ENCODE measurements at places on chromosomes 3 and 15. TPM values are rescaled to one million over a fixed set of nuclear protein-coding genes. Genes with fewer than 3 reads are reported as not detected.

The SLC51B gene
- total RNA-seq = 0.10 TPM

The EFCC1 gene
- 0.10 TPM for total RNA-seq

The GOLGA8S gene
- total RNA-seq = 0.10 TPM

The WDR49 gene
- total RNA-seq = 4.8 TPM

The TATDN2 gene
- 27.8 TPM for total RNA-seq

The GCNT3 gene
- not detected for total RNA-seq

The UROC1 gene
- not detected for total RNA-seq

The TMCO5A gene
- total RNA-seq = 0.10 TPM

The NME9 gene
- 0.94 TPM for total RNA-seq

The POTEB gene
- total RNA-seq = not detected

The SRP14 gene
- 97.1 TPM for total RNA-seq

The LDHAL6B gene
- total RNA-seq = not detected

The GP9 gene
- 28.1 TPM for total RNA-seq

The LYZL4 gene
- total RNA-seq = not detected

The CMTM8 gene
- 2.9 TPM for total RNA-seq

The SSUH2 gene
- total RNA-seq = not detected

The EID1 gene
- 79.9 TPM for total RNA-seq

The ZCWPW2 gene
- not detected for total RNA-seq

The VPS33B gene
- total RNA-seq = 9.1 TPM

The IL17RB gene
- 0.10 TPM for total RNA-seq

The C3orf33 gene
- total RNA-seq = 2.3 TPM

The CKMT1B gene
- not detected for total RNA-seq

The LRRC31 gene
- total RNA-seq = not detected

The SGO1 gene
- 0.73 TPM for total RNA-seq

The AP4E1 gene
- total RNA-seq = 11.2 TPM

The MRAS gene
- 5.8 TPM for total RNA-seq

The PLIN1 gene
- under 0.01 TPM for total RNA-seq

The SAXO2 gene
- total RNA-seq = 2.1 TPM

The SCAP gene
- total RNA-seq = 31.9 TPM

The SUSD5 gene
- total RNA-seq = under 0.01 TPM

The RARRES1 gene
- total RNA-seq = not detected

The GAP43 gene
- not detected for total RNA-seq

The DNASE1L3 gene
- total RNA-seq = 1.6 TPM

The TP63 gene
- total RNA-seq = 0.21 TPM

The SCAMP2 gene
- 31.3 TPM for total RNA-seq

The ZIC1 gene
- not detected for total RNA-seq

The MYO9A gene
- total RNA-seq = 25.3 TPM

The GRK7 gene
- 0.10 TPM for total RNA-seq

The TBC1D23 gene
- 43.4 TPM for total RNA-seq

The NOX5 gene
- not detected for total RNA-seq

The NR2F2 gene
- total RNA-seq = not detected

The PIGZ gene
- 1.0 TPM for total RNA-seq

The PPM1L gene
- total RNA-seq = 14.5 TPM

The GPR171 gene
- 10.6 TPM for total RNA-seq

The CFAP20DC gene
- total RNA-seq = 0.10 TPM

The KBTBD12 gene
- not detected for total RNA-seq

The POU1F1 gene
- not detected for total RNA-seq

The CGNL1 gene
- total RNA-seq = under 0.01 TPM

The LARP6 gene
- not detected for total RNA-seq

The SEMA3G gene
- 0.31 TPM for total RNA-seq

The CEP19 gene
- total RNA-seq = 0.73 TPM

The GHSR gene
- not detected for total RNA-seq

The SRGAP3 gene
- total RNA-seq = 2.2 TPM

The PLSCR4 gene
- 0.10 TPM for total RNA-seq

The GPR149 gene
- total RNA-seq = not detected
